Activated CD4-positive, CD25-positive, alpha-beta regulatory T cell treated with anti-CD3 and anti-CD28 coated beads, Interleukin-2, amount 50 U/mL, for 16 hours (primary cell): ENCODE measurements at places on chromosomes 7 and 10.

GRCh38 chr7:120951309-120951699, 727 bp downstream of the ING3 start:
- DNase-seq: no peak

DNA sequence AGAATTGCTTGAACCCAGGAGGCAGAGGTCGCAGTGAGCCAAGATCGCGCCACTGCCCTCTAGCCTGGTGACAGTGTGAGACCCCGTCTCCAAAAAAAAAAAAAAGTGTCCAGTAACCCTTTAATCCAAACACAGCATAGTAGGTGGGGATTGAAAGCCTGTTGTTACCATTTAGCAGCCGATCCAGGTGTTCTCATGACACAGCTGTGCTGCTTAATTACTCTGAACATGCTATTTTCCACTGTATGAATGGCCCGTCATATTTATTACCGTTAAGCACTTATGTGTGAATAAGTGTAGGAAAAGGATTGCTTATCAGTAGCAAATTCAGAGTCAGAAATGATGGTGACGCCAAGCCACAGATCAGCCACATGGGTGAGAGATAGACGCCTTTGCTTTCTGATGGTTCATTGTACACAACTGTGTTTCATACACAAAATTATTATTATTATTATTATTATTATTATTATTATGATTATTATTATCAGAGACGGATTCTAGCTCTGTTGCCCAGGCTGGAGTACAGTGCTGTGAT, 11.6 kb upstream of the ORAI2 start:
- no peak for DNase-seq

DNA sequence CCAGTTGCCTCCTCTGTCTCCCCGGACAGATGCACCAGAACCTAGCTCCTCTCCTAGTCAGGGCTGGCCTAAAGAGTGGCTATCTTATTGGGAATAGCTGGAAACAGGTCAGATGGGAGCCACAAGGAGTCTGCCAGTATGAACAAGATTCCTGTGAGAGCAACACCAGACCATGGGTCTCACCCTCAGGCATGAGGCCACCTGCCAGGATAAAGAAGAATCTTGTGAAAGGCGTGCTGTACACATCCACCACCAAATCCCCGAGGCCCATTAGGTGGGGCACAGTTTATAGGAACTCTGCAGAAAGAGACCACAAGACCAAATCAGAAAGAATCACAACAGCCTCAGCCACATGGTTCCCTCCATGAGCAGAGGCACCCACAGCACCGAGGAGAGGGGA, 325.9 kb downstream of the TNS3 start:
- DNase-seq: no peak

DNA sequence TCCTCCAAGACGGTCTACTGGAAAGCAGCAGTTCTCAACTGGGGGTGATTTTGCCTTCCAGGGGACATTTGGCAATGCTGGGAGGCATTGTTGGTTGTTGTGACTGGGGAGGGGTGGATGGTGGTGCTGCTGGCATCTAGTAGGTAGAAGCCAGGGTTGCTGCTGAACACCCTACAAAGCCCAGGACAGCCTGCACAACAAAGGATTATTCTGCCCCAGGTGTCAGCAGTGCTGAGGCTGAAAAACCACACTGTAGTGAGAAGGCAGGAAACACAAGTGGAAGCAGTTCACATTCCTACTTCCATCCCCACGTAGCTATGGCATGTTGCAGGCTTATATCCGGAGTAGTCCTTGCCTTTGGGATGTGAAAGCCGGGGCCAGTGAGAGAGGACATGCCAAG, 86.9 kb downstream of the AOAH start:
- DNase-seq: no peak

DNA sequence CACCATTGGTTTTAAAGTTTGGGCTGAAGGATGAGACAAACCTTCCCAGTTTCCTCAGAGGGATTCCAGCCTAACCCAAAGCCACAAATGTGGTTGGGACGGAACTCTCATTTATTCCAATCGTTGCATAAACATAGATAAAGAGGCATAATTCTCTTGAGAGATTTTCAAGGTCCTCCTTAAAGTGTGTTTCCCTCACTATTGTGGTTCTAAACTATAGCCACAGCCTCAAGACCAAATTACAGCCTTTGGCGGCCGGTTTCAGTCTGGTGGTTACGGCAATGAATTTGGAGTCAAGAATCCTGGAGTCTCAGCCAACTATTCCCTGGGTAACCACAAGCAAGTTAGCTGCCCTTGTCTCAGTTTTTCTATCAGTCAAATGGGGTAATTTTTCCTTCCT, 42.6 kb downstream of the SEM1 start:
- no peak for DNase-seq

GRCh38 chr7:156509216-156509615, 131.4 kb upstream of the RNF32 start:
- DNase-seq: no peak

DNA sequence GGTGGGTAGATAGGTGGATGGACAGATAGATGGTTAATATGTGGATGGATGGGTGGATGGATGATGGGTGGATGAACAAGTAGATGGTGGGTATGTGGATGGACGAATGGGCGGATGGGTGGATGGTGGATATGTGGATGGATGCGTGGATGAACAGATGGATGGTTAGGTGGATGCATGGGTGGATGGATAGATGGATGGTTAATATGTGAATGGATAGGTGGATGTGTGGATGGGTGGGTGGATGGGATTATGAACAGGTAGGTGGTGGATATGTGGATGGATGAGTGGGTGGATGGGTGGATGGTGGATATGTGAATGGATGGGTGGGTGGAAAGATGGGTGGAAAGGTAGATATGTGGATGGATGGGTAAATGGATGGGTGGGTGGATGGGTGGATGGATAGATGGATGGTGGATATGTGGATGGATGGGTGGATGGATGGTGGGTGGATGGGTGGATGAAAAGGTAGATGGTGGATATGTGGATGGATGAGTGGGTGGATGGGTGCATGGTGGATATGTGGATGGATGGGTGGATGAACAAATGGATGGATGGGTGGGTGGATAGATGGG, 14.8 kb downstream of the KNDC1 start:
- DNase-seq: no peak

GRCh38 chr7:29281782-29282541, 87.4 kb downstream of the CHN2 start:
- no peak for DNase-seq

- DNase-seq: no peak
Measured at GRCh38 chr10:124130198-124130900, 37.0 kb upstream of the CHST15 start.

DNA sequence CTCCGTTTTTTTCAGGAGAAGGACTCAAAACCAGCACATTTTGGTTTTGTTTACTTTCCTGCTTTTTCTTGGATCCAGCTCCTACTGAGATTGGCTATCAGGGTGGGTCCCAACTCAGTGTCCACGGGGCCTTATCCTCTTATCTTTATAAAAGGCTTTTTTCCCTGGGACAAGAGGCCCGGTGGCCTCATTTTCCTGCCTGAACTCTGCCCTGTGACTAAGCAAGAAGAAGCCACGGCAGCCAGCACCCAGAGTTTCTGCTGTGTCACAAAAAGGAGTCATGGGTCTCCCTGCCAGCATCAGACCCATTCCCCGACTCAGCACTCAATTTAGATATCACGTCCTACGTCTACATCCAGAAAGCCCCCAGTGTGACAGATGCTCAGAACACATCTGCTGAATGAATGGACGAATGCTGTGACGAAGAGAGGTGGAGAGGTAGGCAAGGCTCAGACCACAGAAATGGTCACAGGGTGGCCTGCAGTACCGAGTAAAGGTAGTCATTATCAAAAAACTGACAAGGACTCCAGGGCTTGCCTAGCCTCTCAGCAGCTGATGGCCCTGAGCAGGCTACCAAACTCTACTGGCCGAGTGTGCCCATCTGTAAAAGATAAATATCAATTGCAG, 16.7 kb downstream of the DLG5 start:
- no peak for DNase-seq

DNA sequence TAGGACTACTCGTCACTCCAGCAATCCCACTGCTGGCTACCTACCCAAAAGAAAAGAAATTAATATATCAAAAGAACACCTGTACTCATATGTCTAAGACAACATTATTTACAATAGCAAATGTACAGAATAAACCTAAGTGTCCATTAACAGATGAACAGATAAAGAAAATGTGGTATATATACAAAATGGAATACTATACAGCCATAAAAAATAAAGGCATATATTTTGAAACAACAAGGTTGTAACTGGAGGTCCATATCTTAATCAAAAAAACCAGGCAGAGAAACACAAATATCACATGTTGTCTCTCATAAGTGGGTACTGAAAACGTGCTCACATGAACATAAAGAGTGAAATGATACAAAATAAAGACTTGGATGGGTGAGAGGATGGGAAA, 1073.3 kb upstream of the PHF14 start:
- no peak for DNase-seq

DNA sequence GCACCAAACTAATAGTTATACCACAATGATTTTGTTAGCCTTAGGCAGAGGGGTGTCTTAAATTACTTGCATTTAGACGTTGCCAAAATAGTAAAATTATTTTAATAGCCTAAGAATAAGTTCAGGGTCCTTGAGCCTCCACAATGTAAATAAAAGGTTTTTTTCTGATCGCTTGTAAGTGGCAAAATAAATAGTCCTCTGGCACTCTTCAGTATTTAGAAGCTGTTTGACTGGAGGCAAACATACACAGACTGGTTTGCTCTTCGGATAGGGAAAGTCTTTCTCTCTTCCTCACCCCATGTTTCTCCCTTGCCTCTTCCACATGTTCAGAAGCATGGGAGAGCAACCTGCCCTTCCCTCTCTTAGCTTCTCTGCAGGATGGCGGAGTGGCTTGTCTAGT, 49.5 kb upstream of the FAM180A start:
- no peak for DNase-seq

- DNase-seq: no peak
Measured at GRCh38 chr7:117652943-117653680, 173.3 kb downstream of the CFTR start.

DNA sequence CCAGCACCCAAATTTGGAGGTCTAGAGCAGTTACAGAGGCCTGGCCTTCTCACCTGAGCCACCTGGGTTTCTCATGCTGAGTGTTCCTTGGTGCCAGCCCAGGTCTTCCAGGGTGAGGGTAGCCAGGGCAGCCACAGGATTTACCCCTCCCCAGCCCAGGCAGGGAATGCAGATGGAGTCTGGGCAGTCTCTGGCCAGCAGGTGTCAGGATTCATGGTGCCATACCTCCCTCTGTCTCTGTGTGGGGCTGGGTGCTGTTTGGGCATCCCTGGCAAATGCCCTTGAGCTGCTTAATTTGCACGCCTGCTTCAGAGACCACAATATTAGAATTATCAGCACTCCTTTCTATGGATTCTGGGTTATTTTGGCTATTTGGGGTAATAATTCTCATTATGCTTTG, 246.7 kb downstream of the GFRA1 start:
- DNase-seq: no peak

GRCh38 chr7:27148031-27148755, 619 bp upstream of the HOXA6 start:
- DNase-seq: no peak

DNA sequence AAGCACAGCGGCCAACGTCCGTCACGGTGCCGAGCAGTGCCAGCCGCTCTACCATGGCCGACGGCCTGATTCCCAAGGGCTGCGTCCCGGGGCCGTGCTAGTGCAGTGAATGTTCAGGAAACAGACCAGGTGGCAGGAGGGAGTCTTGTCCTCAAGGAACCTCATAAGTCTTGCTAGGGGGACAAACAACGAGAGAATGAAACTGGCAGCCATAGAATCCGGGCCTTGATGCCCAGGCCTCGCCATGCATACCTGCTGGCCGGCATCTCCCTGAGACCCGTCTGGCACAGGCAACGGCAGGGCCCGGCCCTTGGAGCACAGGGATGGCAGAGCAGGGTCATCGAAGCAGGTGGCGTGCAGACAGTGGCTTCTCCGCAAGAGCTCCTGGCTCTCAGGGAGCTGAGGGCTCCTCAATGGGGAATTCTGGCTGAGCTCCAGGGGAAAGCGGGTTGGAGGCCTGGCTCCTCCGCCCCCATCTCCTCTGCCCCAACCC, 58.8 kb downstream of the DIP2C start:
- no peak for DNase-seq

GRCh38 chr10:122510736-122511135, 49.4 kb downstream of the HTRA1 start:
- no peak for DNase-seq

GRCh38 chr10:75146780-75147179, 35.3 kb downstream of the SAMD8 start:
- no peak for DNase-seq

GRCh38 chr10:133160826-133161471, 930 bp downstream of the KNDC1 start:
- no peak for DNase-seq

GRCh38 chr10:125773687-125774543, 1.7 kb downstream of the MMP21 start:
- DNase-seq: no peak

GRCh38 chr7:5143106-5143505, 46.9 kb upstream of the WIPI2 start:
- DNase-seq: no peak

DNA sequence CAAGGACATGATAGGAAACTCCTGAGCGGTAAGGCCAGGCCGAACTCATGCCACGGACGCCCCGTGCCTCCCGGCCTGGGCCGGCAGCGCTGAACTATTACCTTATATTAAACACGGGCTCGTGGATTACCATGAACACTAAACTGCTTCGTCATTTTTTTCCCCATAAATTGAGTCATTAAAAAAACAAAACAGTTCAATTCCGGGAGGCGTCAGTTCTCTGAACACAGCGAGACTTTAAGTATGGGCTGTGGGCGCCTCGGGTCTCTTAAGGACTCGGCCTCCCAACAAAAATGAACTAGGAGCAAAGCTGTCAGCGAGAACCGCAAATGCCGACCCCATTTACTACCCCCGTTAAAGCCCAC, 519 bp downstream of the PITRM1 start:
- DNase-seq: peak; percentile 33

GRCh38 chr10:44799966-44800365, 111.2 kb upstream of the TMEM72 start:
- DNase-seq: no peak

- DNase-seq: no peak
Measured at GRCh38 chr7:45028138-45028919, 28.3 kb downstream of the CCM2 start.

- DNase-seq: no peak
Measured at GRCh38 chr10:121084016-121084674, 233.0 kb downstream of the WDR11 start.
